Activated CD4-positive, alpha-beta memory T cell treated with anti-CD3 and anti-CD28 coated beads for 36 hours (primary cell): ENCODE measurements at places on chromosomes 2 and 18.

GRCh38 chr2:55092439-55092838 lies 42.2 kb upstream of the RTN4 start:
- no peak for DNase-seq

GRCh38 chr2:24935145-24935544 lies 15.1 kb upstream of the ADCY3 start:
- DNase-seq: no peak

DNA sequence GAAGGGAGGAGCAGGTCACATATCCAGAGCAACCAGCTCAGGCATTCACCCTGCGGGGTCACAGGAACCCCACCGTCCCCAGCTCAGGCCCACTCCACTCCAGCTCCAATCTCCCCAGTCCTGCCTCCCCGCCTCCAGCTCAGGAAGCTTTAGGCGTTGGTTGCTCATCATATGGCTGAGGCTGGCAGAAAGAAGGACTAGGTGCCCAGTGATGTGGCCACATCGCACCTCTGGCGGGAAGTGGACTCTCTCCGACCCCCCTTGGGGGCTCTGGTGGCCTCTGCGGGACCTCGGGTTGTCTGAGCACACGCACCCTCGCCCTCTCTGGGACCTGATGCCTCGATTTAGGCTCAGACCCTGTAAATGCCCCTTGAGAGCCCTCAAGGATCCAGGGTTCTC lies 187.7 kb downstream of the ZFP36L2 start:
- DNase-seq: no peak

GRCh38 chr2:175926272-175926671 lies 75.8 kb downstream of the LNPK start:
- DNase-seq: no peak

DNA sequence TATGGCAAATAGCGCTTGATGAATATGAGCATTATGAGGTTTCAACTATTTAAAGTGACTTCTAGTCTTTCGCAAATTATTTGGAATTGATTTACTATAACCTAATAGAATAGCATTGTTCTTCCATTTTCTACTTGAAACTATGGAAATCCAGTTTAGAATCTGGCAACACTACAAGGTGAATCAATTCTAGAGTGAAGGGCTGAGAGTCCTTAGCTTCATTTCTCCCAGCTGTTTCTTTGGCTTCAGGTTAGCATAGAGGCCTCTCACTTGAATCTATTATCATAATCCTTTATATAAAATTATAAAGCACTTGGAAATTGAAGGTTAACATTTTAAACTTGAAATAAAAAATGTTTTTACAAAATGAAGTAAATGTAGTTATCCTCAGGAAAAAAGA lies 318.8 kb downstream of the CCDC85A start:
- DNase-seq: no peak

DNA sequence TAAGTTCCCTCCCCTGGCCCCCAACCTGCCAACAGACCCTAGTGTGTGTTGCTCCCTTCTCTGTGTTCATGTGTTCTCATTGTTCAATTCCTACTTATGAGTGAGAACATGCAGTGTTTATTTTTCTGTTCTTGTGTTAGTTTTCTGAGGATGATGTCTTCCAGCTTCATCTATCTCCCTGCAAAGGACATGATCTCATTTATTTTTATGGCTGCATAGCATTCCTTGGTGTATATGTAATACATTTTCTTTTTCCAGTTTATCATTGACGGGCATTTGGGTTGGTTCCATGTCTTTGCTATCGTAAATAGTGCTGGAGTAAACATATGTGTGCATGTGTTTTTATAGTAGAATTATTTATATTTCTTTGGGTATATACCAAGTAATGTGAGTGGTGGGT lies 602.2 kb downstream of the DSC3 start:
- no peak for DNase-seq

DNA sequence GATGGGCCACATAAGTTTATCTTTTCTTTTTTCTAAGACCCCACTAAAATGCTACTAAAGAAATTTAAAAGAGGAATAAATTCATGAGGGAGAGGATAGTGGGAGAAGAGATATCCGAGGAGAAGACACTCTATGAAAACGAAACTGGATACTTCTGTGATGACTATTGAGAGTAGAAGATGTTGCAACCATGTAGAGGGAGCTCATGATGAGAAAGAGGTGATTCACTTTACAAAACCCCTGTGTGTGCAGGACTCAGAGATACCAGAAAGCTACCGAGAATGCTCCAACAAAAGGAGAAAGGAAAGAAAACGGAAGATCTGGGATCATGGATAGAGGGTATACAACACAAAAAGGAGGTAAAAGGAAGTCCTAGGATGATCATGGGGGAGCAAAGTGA lies 34.9 kb downstream of the SLC38A11 start:
- DNase-seq: no peak

DNA sequence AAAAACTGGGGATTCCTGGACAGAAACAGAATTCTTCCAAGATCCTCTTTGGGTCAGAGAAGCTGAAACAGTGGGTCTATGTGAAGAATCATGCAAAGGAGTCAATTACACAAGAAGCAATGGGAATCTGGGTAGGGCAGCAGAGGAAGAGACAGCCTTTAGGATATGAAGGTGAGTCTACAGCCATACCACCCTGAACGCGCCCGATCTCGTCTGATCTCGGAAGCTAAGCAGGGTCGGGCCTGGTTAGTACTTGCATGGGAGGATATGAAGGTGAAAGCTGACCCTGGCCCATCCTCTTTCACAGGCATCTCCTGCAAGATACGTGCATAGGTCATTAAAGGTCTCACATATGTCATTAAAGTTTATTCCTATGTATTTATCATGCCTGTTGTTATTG lies 1080.9 kb upstream of the FANCL start:
- no peak for DNase-seq

DNA sequence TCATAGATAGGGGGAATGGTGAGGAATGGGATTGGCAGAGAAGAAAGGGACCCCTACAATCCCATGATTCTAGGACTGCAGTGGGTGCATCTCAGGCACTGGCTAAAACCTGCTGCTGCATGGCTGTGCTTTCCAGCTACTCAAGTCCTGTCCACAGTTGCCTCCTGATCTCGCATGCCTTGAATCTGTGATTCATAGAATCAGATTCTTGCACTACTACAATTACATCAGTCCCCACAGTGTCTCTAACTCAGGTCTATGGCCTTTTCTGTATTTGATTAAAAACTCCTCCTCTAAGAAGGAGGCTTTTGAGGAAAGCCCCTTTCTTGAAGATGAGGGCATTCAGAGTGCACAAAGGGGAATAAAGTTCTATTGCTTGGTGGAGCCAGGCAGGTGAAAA lies 117.4 kb downstream of the LRATD1 start:
- no peak for DNase-seq

DNA sequence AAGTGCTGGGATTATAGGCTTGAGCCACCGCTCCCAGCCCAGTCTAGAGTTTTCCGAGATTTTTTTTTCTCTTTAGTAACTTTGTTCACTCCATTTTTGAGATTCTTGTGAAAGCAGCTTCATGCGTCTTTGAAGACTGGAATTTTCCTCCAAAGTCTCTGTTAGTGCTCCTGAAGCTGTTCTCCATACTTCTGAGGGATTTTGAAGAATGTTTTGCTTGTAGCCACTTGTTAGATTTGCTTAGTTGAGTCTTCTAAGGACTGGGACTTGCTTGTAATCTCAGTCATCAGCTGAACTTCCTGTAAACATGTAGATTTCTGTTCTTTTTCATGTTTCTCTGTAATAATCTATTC lies 234.3 kb downstream of the MYCN start:
- DNase-seq: no peak

GRCh38 chr18:44258086-44258485 lies 422.6 kb upstream of the SETBP1 start:
- DNase-seq: no peak

DNA sequence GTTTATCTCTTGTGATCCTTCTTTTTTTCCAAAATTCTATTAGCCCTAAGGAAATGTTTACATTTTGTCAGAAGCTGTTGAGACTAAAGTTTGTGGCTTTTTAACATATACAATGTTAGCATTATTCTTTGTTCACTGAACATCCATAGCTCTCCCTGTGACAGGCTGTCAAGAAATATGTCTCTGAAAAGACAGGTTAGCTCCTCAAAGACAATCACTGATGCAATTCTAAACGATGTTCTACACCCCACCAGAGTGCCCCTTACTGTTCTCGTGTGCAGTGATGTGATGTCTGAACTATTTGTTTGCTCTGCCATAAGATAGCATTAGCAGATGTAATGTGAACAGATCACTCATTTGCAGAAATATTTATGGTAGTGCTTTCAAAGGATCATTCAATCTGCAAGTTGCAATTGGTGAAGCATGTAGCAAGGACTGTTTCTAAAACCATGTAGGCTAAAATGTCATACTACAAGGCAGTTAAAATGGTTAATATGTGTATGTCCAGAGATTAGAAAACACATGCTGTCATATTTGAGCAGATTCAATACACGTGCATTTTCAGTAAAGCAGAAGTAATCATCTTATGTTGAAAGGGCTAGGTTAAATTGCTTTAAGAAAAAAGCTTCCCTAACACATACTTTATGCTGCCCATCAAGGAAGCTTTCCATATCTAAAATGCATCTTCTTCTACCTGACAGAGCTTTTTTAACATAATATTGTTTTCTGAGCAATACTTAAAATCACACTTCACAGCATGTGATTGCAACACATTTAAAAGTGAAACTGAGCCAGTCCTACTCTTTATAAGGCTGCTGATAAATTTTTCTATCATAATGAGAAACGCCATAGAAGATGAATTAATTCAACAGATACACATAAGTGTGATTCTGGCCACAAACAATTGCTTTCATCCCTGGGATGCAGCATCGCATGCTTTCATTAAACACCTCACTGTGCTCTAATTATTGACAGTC lies 285.7 kb upstream of the UBE2E3 start:
- no peak for DNase-seq

DNA sequence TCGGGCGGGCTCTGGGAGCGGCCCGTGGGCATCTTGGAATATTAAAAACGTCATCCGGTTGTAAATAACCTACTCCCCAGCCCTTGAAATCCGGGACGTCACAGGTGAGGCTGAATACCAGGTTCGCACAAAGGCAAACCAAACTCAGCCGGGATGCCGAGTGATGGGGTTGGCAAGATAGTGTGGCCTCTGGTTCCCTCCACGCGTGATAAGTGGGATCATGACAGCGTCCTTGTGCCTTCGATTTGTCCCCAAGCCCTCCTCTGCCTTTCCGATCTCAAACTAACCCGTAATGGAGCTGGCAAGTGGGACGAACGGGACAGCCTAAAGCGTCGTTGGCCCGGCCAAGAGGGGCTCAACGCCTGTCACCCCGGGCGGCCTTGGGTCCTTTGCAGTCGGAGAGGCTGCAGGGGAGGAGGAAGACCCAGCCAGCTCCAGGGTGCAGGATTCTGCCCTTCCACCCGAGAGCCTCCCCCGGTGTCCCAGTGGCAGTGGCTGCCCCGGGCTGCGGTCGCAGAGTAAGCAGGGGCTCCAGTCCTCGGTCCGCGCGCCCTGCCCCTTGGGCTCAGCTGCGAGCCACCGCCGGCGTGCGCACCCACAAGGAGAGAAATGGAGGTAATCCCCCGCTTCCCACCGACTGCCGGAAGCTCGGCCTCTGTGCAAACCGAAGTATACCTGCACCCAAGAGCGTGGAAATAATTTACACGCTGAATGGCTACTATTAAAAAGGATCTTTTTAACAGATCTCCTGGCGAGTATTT lies 13.4 kb upstream of the PAX3 start:
- DNase-seq: no peak

DNA sequence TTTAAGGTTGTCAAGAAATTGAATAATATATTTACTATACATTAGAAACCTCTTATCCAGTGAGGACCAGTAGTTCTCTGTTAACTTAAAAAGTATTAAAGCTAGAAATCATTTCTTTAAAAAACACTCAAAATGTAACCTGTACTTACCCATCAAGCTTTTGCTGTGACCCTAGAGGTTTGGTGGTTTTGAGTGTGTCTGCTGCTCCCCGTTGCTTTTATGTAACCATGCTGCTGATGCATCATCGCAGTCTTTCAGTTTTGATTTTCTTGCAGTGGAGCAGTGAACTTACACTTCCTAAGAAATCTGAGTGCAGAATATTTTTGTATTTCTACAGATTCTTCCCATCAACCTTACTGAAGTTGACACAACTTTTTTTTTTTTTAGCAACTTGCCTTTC lies 34.2 kb downstream of the MRPS9 start:
- peak; percentile 52 for DNase-seq

GRCh38 chr2:109324861-109325260 lies 195.9 kb downstream of the SH3RF3 start:
- DNase-seq: no peak

- no peak for DNase-seq
These were observed 26.0 kb downstream of the SOS1 start for GRCh38 chr2:39094717-39095363.
